Gastroesophageal sphincter (tissue), 4 donors: ENCODE measurements at places on chromosomes 2 and 18. TPM values are rescaled to one million over a fixed set of nuclear protein-coding genes. Genes with fewer than 3 reads are reported as not detected.

DNA sequence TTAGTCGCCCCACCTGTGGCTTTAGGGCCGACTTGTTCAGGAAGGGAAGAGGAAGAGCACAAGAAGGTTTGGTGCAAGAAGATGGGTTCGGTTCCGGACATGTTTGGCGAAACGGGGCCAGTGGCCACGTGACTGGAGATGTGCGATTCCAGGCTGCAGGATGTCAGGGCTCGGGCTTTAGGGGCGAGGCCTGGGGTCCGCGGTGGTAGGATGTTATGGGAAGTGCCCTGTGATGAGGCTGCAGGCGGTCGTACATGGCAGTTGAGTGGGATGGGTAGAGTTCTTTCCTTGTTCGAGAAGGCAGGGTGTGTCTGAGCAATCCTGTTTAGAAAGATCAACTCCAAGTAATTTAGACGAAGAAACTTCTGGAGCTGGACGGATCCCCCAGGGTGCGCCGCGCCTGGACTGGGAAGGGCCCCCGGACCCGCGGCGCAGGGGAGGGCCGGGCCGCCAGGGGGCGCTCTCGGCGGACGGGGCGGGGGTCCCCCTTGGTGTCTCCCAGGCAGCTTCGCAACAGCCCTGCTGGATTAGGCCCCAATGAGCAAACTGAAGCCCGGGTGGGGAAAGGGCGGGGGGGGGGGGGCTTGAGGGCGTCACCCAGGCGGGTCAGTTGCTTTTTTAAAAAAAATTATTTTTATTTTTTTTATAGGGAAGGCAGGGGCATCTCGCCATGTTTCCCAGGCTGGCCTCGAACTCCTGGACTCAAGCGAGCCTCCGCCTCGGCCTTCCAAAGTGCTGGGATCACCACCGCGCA lies 17.2 kb upstream of the SDC1 start:
- H3K36me3 ChIP-seq: peaks cover 15% of the 10 kb centered on the region
- H3K27ac ChIP-seq: no peak overlapping the region
- no peaks in the 10 kb centered on the region for H3K4me1 ChIP-seq
- ATAC-seq: no peak
- no peaks in the 10 kb centered on the region for H3K27me3 ChIP-seq
- H3K4me3 ChIP-seq: no peak overlapping the region

GRCh38 chr2:12618576-12618975 lies 98.2 kb upstream of the TRIB2 start:
- H3K4me3 ChIP-seq: no peak overlapping the region
- no peaks in the 10 kb centered on the region for H3K4me1 ChIP-seq
- no peak overlapping the region for H3K27ac ChIP-seq
- no peaks in the 10 kb centered on the region for H3K27me3 ChIP-seq
- no peaks in the 10 kb centered on the region for H3K36me3 ChIP-seq
- ATAC-seq: no peak

DNA sequence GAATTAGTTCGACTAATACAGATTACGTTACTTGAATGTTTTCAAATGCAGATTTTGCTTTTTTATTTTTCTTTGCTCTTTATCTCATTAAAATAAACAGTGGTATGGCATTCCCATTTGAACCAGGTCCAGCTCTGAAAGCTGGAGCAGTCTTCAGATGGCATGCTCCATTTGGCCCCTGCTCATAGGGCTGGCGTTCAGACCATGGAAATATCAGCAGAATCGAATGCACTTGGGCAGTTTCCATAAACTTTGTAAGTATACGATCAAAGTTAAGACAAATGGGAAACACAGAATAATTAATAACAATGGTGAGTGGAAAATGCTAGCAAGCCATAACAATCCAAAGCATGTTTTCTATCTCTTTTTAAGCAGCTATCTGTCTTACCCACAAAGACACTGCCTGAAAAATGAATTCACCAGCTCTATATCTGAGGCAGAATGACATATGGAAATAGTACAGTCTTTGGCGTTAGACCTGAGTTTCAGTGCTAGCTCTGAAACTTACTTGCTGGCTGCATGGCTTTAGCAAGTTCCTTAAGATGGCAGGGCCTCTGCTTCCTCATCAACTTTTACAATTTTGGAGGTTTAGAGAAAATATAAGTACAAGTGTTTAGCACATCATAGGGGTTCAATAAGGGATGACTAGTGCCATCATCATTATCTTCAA lies 131.6 kb downstream of the BCL2 start:
- no peak overlapping the region for H3K4me3 ChIP-seq
- H3K27ac ChIP-seq: peak overlapping the region; percentile 39
- no peaks in the 10 kb centered on the region for H3K27me3 ChIP-seq

DNA sequence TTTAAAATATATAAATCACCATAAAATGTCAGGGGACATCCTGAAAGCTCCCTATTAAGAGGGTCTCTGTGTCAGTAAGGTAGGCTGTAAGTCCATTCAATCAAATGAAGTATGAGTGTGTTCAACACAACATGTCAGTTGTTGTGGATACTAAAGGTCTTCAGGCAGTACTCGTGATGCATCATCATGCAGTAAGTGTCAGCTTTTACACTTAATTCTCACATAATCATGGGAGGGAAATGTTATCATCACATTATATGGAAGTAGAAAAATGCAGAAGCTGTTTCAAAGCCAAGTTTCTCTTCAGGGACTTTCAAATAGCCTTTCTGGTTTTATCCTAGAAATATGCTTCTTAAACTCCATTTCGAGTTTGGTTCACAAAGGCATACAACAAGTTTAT lies 477.1 kb upstream of the ID2 start:
- H3K4me1 ChIP-seq: no peaks in the 10 kb centered on the region
- no peak overlapping the region for H3K27ac ChIP-seq

CYP27A1 gene
- total RNA-seq: 26.0 TPM

DSG1 gene
- total RNA-seq: not detected

- H3K4me1 ChIP-seq: no peaks in the 10 kb centered on the region
- no peak overlapping the region for H3K4me3 ChIP-seq
- no peaks in the 10 kb centered on the region for H3K27me3 ChIP-seq
- no peak for ATAC-seq
- H3K36me3 ChIP-seq: peaks cover 52% of the 10 kb centered on the region
- H3K27ac ChIP-seq: no peak overlapping the region
Observed at GRCh38 chr18:79975985-79976680, 11.7 kb downstream of the HSBP1L1 start.

RGPD8 gene
- total RNA-seq: 18.2 TPM

- no peaks in the 10 kb centered on the region for H3K36me3 ChIP-seq
- H3K27me3 ChIP-seq: no peaks in the 10 kb centered on the region
- no peak overlapping the region for H3K27ac ChIP-seq
- no peaks in the 10 kb centered on the region for H3K4me1 ChIP-seq
Observed at GRCh38 chr18:75475228-75475627, 47.7 kb upstream of the SMIM21 start.

DNA sequence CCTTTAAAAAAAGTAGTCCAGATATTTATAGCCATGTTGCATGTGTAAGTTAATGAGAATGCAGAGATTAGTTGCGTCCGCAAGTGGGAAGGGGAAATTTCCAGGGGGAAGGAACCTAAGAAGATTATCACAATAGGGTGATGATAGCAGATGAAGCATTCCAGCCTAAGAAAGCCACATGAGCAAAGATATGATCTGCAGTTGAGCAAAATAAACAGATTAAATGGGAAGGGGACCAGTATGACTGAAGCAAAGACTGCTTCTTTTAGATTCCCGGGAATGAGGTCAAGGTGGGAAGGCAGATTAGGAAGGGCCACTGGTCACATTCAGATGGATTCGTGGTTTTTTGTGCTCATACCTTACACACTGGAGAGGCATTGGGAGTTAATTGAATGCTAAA lies 154.6 kb upstream of the CDH2 start:
- H3K27me3 ChIP-seq: no peaks in the 10 kb centered on the region
- ATAC-seq: no peak
- H3K4me1 ChIP-seq: no peaks in the 10 kb centered on the region
- no peak overlapping the region for H3K27ac ChIP-seq
- no peaks in the 10 kb centered on the region for H3K36me3 ChIP-seq

DNA sequence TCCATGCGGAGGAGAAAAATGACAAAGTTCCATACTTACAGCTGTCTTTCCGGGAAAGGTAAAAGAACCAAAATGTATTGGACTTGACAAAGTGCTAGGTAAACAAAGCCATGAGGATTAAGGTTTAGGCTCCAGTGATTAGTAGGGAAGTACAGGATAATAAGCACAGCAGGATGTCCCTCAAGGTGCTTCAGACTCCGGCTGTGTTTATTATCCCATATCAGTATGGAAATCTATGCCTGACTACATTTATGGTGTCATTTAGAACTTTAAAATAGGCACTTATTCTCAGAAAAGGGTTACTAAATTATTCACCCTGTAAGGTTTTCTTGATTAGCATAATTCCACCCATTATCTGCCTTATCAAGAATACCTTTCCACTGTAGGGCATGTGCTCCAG lies 136.3 kb upstream of the CCDC68 start:
- no peaks in the 10 kb centered on the region for H3K4me1 ChIP-seq
- H3K4me3 ChIP-seq: no peak overlapping the region
- ATAC-seq: no peak
- no peaks in the 10 kb centered on the region for H3K27me3 ChIP-seq
- no peak overlapping the region for H3K27ac ChIP-seq
- no peaks in the 10 kb centered on the region for H3K36me3 ChIP-seq

- H3K4me3 ChIP-seq: no peak overlapping the region
- no peak for ATAC-seq
- H3K27ac ChIP-seq: no peak overlapping the region
- no peaks in the 10 kb centered on the region for H3K36me3 ChIP-seq
- no peaks in the 10 kb centered on the region for H3K27me3 ChIP-seq
Observed at GRCh38 chr2:199228887-199229819, 228.6 kb downstream of the SATB2 start.
